Thoracic aorta (tissue), 2 donors: ENCODE measurements at places on chromosomes 11 and 22. TPM values are rescaled to one million over a fixed set of nuclear protein-coding genes. Genes with fewer than 3 reads are reported as not detected.

The GLYATL1 gene
- total RNA-seq: not detected

The TBX10 gene
- not detected for total RNA-seq

DNA sequence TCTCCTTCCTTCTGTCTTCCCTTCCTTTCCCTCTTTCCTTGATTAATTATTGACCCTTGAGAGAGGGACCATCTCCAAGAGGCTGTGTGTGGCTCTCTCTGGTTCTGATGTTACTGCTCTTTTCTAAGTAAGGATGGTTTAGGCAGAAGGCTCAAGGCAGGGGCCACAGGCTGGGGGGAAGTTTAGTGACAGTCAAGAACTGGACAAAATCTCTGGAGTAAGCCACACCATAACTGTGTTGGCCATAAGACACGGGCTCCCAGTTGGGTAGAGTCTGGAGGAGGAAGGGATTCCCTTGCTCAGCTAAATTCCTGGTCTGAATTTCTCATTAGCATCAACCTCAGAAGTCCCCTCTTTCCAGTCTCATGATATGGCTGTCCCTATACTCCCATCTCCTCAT is 74.7 kb downstream of the BUD13 start:
- no peak for DNase-seq

DNA sequence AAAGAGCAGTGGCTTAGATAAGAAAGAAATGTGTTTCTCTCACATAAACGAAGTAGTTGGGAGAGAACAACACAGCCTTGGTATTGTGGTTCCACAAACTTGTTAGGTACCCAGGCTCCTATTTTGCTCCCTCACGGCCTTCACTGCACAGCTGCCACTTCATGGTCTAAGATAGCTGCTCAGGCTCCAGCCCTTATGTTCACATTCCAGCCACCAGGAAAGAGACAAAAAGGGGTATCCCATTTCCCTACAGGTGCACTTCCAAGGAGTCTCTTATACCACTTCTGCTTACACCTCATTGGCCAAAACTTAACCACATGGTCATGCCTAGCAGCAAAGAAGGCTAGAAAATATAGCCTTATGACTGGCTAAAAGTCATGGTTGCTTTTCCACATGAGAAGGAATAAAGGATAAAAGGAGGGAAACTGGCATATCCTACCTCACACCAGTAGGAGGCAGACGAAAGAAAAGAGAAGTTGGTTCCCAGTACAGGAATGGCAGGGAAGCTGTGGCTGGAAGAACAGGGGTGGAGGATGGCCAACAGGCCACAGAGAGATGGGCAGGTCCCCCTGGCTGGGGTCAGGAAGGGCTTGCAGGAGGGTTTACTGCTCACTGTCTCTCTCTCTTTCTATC is 5.4 kb upstream of the HDHD5 start:
- no peak for DNase-seq
